PC-3 (cell line): ENCODE measurements at places on chromosomes 16 and 17.

- H3K27ac ChIP-seq: no peak overlapping the region
- no peak overlapping the region for H3K4me3 ChIP-seq
- H3K36me3 ChIP-seq: no peaks in the 10 kb centered on the region
- DNase-seq: no peak
- no peaks in the 10 kb centered on the region for H3K4me1 ChIP-seq
These were observed 35.2 kb downstream of the NXN start for GRCh38 chr17:944266-944826.

DNA sequence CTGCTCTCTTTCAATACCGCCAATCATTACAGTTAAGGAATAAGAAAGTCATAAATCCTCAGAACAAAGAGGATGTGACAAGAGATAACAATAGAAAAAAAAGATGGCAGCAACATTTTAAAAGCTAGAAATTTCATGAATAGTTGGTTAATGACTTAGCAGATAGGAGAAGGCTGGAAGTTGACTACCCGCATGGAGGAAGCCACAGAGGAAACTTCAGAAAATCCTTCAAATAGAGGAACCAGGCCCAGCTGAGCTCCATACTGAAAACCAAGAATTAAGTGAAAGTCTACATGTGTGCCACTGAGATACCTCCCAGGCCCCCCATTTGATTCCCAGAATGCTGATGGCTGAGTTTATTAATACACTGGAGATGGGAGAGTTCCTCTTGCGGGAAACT is 109.3 kb downstream of the GSG1L start:
- H3K27ac ChIP-seq: no peak overlapping the region
- no peaks in the 10 kb centered on the region for H3K36me3 ChIP-seq
- H3K27me3 ChIP-seq: peaks cover 28% of the 10 kb centered on the region
- no peak for DNase-seq

- peak; percentile 43 for DNase-seq
- no peaks in the 10 kb centered on the region; the same call in 1 of the 2 replicates for H3K4me1 ChIP-seq
- H3K36me3 ChIP-seq: no peaks in the 10 kb centered on the region
- 0 out of 2 replicates have a peak overlapping the region, but pooled peaks have one; percentile 43 for H3K4me3 ChIP-seq
- H3K27ac ChIP-seq: no peak overlapping the region
These were observed 33.7 kb upstream of the RPH3AL start for GRCh38 chr17:386141-386876.

- no peaks in the 10 kb centered on the region for H3K36me3 ChIP-seq
- H3K27ac ChIP-seq: no peak overlapping the region
- peaks cover 56% of the 10 kb centered on the region for H3K27me3 ChIP-seq
These were observed 37.9 kb upstream of the SMIM36 start for GRCh38 chr17:55549140-55549539.

DNA sequence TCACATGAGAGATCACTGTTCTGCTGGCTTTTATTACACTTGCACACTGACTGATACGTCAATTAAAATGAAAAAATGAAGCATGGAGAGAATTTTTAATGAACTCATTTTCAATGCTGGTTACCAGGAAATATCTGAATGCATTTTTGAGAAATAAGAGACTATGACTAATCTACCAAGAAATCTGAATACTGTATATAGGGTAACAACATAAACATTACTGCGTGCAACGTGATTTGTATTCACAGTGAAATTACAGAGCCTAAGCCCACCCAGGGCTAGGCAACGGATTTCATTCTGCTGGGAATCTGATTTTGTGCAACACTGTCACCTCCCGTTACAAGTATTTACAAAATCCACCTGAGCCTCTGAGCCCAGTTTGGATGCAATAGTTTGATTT is 23.8 kb upstream of the LCMT1 start:
- no peak for DNase-seq
- H3K4me3 ChIP-seq: no peak overlapping the region
- no peak overlapping the region for H3K27ac ChIP-seq
- no peaks in the 10 kb centered on the region for H3K36me3 ChIP-seq
- no peaks in the 10 kb centered on the region for H3K27me3 ChIP-seq

DNA sequence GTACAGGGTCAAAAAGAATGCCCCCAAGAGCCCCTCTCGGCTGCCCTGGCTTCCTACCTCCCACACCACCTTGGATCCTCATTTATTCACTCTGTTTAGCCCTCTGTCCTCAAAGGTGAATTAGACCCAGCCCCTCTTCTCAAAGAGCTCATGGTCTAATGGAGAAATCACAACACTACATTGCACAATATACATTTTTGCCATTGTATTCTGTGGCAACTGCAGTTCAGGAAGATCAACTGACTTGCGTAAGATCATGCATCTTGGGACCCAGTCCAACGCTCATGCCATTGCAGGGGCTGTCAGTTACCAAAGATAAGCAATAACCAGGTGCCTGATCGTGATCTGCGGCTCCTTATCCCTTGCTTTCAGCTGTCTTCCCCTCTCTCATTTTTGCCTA is 1.4 kb downstream of the KRT38 start:
- H3K27me3 ChIP-seq: no peaks in the 10 kb centered on the region
- no peak overlapping the region for H3K4me3 ChIP-seq
- H3K4me1 ChIP-seq: no peaks in the 10 kb centered on the region
- no peak for DNase-seq
- H3K27ac ChIP-seq: no peak overlapping the region
- no peaks in the 10 kb centered on the region for H3K36me3 ChIP-seq

GRCh38 chr16:1772362-1772907 is at the start of gene EME2:
Gene EME2 (plus strand): TSS chr16:1772810. CDS start chr16:1773228, 418 bp downstream.
- peaks cover 12% of the 10 kb centered on the region; the same call in 1 of the 2 replicates for H3K4me1 ChIP-seq
- H3K27me3 ChIP-seq: no peaks in the 10 kb centered on the region
- peak within 1 kb of the TSS; percentile 65 for H3K27ac ChIP-seq
- DNase-seq: no peak

GRCh38 chr17:48307814-48308411 is 122.1 kb downstream of the SKAP1 start:
- H3K27me3 ChIP-seq: peaks cover 39% of the 10 kb centered on the region
- no peaks in the 10 kb centered on the region for H3K36me3 ChIP-seq
- no peak overlapping the region for H3K4me3 ChIP-seq
- peak; percentile 84 for DNase-seq

DNA sequence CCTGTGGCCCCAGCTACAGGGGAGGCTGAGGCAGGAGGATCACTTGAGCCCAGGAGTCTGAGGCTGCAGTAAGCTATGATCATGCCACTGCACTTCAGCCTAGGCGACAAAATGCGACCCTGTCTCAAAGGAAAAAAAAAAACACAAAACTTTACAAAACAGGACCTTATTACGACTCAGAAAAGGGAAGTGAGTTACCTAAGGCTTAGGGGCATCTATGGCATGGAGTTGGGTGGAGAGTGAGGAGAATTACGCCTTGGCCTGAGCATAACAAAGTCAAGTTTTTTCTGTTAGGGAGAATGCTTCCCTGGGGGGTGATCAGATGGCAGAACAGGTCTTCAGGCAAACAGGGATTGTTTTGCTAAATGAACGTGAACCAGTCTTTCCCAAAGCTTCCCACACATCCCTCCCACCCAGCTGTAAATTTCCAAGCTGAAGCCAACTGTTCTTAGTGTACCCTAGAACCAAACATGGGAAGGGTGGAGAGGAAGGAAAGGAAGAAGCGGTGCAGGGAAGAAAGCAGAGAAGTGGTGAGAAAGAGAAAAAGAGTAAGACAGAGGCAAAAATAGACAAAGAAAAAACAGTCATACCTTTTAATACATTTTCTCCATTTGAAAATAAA is 24.6 kb upstream of the TNRC6C start:
- no peaks in the 10 kb centered on the region for H3K4me1 ChIP-seq
- H3K4me3 ChIP-seq: no peak overlapping the region
- no peaks in the 10 kb centered on the region for H3K36me3 ChIP-seq
- H3K27ac ChIP-seq: no peak overlapping the region
- no peak for DNase-seq
- peaks cover 75% of the 10 kb centered on the region for H3K27me3 ChIP-seq

DNA sequence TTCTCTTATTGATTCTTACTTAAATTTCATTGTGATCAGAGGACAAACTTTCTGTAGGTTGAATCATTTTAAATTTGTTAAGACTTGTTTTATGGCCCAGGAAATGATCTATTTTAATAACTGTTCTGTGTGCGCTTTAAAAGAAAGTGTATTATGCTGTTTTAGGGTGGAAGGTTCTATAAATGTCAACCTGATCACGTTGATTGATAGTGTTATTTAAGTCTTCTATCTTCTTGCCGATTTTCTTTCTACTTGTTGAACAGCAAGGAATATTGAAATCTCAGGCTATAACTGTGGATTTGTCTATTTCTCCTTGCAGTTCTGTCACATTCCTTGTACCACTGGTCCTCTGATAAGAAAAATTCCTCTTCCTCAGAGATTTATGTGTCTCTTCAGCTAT is 112.7 kb downstream of the TANC2 start:
- H3K4me1 ChIP-seq: no peaks in the 10 kb centered on the region
- DNase-seq: no peak
- no peaks in the 10 kb centered on the region for H3K36me3 ChIP-seq
- no peaks in the 10 kb centered on the region for H3K27me3 ChIP-seq

GRCh38 chr17:64497565-64498035 is 746 bp upstream of the POLG2 start:
- peaks cover 70% of the 10 kb centered on the region for H3K4me1 ChIP-seq

DNA sequence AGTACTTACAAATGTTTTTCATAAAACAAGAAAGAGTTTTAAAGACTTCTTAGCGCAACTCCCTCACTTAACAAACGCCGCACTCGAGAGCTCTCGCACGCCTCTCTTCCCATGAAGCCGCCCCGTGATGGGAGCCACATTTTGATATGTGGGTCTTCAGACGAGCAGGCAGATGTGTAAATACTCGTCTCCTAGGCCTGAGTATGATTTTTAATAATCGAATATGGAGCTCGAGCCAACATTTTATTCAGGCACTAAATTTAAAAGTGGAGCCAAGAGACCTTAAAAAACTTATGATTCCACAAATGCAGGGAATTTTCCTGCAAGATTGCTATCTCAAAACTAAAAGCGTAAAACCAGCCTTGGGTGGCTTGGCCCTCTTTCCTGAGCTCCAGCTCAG is 55.4 kb downstream of the IRX6 start:
- H3K4me1 ChIP-seq: no peaks in the 10 kb centered on the region
- no peak overlapping the region for H3K4me3 ChIP-seq
- no peak for DNase-seq
- H3K27ac ChIP-seq: no peak overlapping the region
- H3K36me3 ChIP-seq: no peaks in the 10 kb centered on the region

DNA sequence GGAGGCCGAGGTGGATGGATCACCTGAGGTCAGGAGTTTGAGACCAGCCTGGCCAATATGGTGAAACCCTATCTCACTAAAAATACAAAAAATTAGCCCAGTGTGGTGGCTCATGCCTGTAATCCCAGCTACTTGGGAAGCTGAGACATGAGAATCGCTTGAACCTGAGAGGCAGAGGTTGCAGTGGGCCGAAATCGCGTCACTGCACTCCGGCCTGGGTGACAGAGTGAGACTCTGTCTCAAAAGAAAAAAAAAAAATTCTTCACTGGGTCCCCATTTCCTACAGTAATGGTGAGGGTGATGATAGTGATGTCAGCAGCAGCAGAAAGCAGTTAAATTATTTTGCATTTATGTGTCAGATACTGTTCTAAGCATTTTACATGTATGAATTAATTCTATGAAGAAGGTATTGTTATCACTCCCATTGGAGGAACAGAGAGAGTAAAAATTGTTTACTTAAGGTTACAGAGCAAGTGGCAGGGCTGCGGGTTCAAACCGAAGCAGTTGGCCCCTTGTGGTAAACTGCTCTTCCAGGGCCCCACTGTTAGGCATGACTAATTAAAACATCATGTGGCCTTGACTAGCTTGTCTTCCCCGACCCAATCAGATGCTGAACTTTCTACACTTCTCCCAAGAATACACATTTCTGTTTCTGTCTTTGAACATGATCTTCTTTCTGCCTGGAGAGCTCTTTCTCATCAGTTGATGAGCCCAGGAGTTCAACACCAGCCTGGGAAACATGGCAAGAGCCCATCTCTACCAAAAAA is 45.8 kb downstream of the STAT3 start:
- no peak for DNase-seq
- no peak overlapping the region for H3K27ac ChIP-seq
- H3K4me3 ChIP-seq: no peak overlapping the region

DNA sequence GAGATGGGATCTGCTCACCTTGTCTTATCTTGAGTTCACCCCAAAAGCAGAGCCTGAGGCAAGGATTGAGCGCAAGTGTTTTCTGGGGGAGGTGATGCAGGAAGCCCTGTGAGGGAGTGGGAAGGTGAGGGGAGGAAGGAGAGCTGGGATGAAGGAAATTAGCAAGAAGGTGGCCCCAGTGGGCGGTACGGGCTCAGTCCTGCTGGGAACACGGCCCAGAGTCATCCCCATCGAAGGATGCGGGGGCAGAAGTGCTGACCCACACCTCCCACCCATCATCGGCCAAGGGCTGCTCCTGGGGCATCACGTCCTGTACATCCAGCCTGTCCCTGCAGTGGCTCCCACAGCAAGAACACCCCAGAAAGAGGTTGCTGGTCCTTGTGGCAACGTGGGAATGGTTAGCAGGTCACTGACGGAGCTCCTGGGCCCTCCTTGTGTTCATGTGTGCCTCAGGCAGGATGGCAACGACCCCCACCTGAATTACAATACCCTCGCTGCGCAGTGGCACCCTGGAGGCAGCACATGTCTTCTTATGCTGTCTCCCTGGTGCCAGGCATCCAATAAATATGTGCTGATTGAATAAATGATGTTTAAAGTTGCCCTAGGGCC is 18.2 kb downstream of the C16orf95 start:
- H3K4me3 ChIP-seq: no peak overlapping the region
- no peak for DNase-seq
- no peaks in the 10 kb centered on the region for H3K36me3 ChIP-seq
- H3K27ac ChIP-seq: no peak overlapping the region
- no peaks in the 10 kb centered on the region for H3K4me1 ChIP-seq

DNA sequence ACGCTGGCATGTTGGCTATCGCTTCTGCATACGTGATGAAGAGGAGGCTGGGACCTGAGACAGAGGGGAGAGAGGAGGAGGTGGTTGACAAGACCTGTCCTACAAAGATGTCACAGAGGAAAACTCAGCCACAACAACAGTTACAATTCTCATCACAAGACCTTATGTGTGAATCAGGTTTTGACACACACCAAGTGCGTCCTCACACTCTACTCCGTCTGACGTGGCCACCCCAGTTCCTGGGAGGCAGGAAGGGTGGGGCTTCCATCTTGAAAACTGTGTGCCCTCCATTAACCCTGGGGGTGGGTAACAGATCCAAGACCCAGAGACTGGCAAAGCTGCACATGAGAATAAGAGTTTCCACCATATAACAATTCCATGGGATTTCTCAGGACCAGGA is 24.1 kb downstream of the SLC6A4 start:
- H3K27ac ChIP-seq: no peak overlapping the region
- no peaks in the 10 kb centered on the region for H3K36me3 ChIP-seq
- no peak overlapping the region for H3K4me3 ChIP-seq
- no peak for DNase-seq
- H3K27me3 ChIP-seq: no peaks in the 10 kb centered on the region
- H3K4me1 ChIP-seq: no peaks in the 10 kb centered on the region
